Esophagus squamous epithelium (tissue), 5 donors: ENCODE measurements at places on chromosomes 13 and 19. TPM values are rescaled to one million over a fixed set of nuclear protein-coding genes. Genes with fewer than 3 reads are reported as not detected.

GRCh38 chr19:1251330-1252220, 3.2 kb downstream of the MIDN start:
- no peaks in the 10 kb centered on the region for H3K27me3 ChIP-seq
- H3K27ac ChIP-seq: peak overlapping the region; percentile 98
- H3K36me3 ChIP-seq: peaks cover 31% of the 10 kb centered on the region
- peak; percentile 59 for DNase-seq

- H3K36me3 ChIP-seq: no peaks in the 10 kb centered on the region
- no peak for DNase-seq
- H3K4me3 ChIP-seq: no peak overlapping the region
- H3K27ac ChIP-seq: no peak overlapping the region
- no peaks in the 10 kb centered on the region for H3K4me1 ChIP-seq
Measured at GRCh38 chr13:100860866-100861265, 186.3 kb upstream of the TMTC4 start.

- H3K27ac ChIP-seq: no peak overlapping the region
- H3K4me1 ChIP-seq: no peaks in the 10 kb centered on the region
- no peak for DNase-seq
- H3K27me3 ChIP-seq: no peaks in the 10 kb centered on the region
- no peaks in the 10 kb centered on the region for H3K36me3 ChIP-seq
Measured at GRCh38 chr13:43221611-43222010, 198.2 kb downstream of the DNAJC15 start.

GRCh38 chr13:64640002-64640401, 2590.1 kb downstream of the PCDH9 start:
- H3K4me3 ChIP-seq: no peak overlapping the region
- H3K27ac ChIP-seq: no peak overlapping the region
- no peaks in the 10 kb centered on the region for H3K4me1 ChIP-seq
- no peak for DNase-seq

CXCL17 gene
- 37.5 TPM for total RNA-seq

C5AR2 gene
- total RNA-seq: 0.57 TPM
